Choroid plexus epithelial cell (primary cell): ENCODE measurements at places on chromosomes 4 and X.

GRCh38 chr4:184400375-184400870, 73.9 kb downstream of the IRF2 start:
- DNase-seq: peak; percentile 98

- DNase-seq: no peak
Observed at GRCh38 chrX:43267652-43268051, 388.4 kb upstream of the MAOA start.

- no peak for DNase-seq
Observed at GRCh38 chrX:65900850-65901844, 138.7 kb downstream of the VSIG4 start.

GRCh38 chrX:2351999-2352995, 148.5 kb downstream of the DHRSX start:
- DNase-seq: peak; percentile 87

GRCh38 chr4:186981161-186981560, 257.5 kb upstream of the FAT1 start:
- peak; percentile 61 for DNase-seq

DNA sequence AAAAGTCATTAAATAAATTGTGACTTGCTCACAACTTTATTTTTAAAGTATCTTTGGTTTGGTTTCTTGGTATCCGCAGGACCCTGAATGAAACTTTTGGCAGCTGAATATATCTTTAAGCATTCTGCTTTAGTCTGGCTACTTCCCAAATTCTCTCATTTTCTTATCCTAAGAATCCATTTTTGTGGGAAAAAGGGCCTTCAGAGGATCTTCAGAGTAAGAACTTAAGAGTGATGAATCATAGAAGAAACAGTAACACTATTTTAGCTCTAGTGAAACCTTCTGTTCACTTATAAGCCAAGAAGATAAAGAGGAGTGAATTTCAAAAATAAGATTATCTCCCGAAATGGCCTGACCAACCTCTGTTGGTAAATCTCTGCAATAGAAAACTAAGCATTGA, 540.6 kb upstream of the MAGEB18 start:
- DNase-seq: peak; percentile 27

DNA sequence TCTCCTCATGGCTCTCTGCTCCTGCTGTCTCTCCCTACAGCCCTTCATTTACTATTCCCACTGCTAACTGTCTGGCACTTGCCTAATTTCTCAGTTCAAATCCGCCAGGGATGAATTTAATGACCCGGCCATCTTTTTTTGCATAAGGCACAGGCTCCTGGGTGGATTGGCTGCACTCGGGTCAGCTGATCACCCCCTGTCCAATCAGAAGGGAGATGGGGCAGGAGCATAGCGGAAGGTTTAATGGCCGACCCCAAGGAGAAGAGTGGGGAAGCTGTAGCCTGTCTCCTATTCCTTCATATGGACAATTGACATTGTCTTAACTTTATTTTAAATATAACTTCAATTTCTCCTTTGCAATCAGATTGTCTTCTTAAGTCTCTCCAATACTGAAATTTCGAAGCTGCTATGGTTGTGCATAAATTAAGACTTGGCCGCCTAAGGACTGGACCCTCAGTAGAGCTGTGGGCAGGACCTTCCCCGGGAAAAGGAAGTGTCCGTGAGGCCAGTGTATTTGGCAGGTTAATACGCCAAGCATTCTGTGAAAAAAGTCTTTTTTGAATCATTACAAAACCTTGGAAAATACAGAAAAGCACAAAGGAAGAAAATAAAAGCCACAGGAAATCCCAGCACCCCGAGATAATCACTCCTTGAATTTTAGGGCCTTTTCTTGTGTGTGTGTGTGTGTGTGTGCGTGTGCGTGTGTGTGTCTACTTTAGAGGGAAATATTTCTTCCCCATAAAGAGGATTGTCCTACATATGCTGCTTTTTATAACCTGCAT, 55.5 kb downstream of the SMIM20 start:
- no peak for DNase-seq

DNA sequence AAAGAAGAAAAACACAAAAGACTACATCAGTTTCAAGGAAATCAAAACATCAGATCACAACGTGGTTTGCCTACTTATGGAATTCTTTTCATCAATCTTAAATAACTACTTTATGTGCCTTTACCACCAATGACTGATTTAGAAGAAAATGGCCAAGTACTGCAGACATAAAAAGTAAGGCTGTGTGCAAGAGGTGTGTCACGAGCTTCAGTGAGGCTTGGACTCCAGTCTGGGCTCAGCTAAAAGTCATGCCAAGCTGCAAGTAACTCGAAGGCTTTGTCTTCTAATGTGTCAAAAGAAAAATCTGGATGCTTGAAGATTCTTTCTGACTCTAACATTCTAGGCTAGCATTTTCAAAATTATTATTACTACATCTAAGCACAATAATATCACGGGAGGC, 17.0 kb downstream of the PRSS12 start:
- DNase-seq: no peak

- DNase-seq: no peak
Observed at GRCh38 chr4:10212400-10212799, 95.8 kb upstream of the WDR1 start.

- DNase-seq: no peak
Observed at GRCh38 chr4:132227151-132227856, 921.8 kb upstream of the PCDH10 start.

GRCh38 chr4:182144626-182145333, 98.4 kb upstream of the TENM3 start:
- no peak for DNase-seq

- peak; percentile 65 for DNase-seq
Observed at GRCh38 chr4:55345980-55346850, at the start of gene SRD5A3. TSS of gene SRD5A3 (plus strand) at chr4:55346242. CDS start at chr4:55346337, 95 bp downstream.

- DNase-seq: peak; percentile 89
Observed at GRCh38 chr4:70183168-70183939, 12.2 kb upstream of the ODAM start.

- no peak for DNase-seq
Observed at GRCh38 chr4:78480286-78480685, 71.3 kb upstream of the ANXA3 start.

DNA sequence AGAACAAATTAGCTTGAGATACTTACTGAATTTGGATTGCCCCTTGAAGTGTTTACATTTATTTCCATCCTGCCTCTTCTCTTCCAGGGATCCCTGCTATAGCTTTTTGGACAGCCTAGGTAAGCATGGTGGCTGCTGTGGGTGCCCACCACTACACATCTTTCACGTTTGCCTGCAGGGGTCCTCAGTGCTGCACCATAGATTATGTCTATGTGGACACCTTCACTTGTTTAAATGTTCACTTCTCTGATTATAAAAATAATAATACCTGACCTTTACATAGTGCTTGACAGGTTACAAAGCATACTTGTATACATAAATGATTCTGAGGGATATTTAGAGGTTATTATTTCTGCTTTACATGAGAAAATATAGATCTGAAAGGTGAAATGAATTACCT, 67.9 kb upstream of the SLC4A4 start:
- DNase-seq: peak; percentile 33

DNA sequence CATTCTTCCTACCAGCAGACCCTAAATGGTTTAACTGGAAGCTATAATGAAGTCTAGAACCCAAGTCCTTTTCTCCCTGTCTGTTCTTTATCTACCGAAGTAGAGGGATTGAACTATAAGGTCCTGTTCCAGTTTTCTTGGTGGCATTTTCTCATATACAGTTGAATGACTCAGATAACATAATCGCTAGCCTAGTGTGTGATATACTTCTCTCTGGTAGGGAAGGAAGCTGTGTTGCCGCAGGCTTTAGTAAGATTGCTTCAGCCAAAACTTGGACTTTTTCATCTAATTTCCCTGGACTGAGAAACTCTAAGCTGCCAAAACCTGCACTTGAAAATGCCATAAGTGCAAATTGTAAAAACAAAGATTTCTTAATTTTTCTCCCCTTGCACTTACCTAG, 123.4 kb downstream of the NWD2 start:
- no peak for DNase-seq

DNA sequence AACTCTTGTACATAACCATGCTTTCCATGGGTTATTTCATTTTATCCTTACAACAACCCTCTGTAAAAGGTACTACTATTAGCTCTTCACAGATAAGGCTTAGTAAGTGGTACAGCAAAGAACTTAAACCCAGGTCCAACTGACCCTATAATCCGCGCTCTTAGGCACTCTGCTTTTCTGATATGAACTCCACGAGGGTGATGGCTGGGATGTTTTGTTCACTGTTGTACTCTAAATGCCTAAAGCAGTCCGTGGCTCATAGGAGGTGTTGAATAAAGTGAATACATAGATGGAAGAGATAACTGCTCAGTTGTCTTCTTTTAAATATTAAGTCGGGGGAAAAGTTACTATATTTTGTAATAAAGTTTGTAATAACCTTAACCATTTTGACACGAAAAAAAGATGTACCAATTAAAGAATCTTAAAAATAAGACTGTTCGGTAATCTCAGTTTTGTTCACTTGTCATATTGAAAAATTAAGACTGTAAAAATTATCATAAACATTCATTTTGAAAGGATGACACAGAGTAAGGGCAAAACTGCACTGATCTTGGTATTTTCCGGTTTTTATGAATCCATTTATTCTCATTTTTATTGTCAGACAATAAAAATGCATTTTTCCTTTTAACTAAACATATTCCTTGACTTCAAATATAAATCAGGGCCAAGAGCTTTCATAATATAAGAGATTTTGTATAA, 166.5 kb downstream of the FBXW7 start:
- DNase-seq: no peak

DNA sequence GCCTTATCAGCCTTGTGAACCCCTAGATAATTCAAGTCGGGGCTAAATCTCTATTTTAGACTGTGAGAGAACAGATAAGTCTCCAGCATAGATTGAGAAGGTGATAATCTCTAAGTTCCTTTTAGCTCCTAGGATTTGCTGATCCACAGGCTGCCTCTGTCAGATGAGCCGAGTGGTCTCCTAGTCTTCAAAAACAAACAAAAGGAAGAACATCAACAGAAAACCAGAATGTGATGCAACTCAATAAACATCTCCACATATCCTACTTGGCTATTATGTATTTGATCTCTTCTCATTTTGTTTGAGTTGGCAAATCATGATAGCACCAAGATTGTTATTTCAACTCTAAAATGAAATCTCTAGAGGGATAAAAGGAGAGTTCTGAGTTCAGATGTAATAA, 88.4 kb upstream of the SLC7A11 start:
- DNase-seq: peak; percentile 63

- DNase-seq: peak; percentile 41
Observed at GRCh38 chrX:25650216-25650820, 487.8 kb upstream of the MAGEB18 start.

DNA sequence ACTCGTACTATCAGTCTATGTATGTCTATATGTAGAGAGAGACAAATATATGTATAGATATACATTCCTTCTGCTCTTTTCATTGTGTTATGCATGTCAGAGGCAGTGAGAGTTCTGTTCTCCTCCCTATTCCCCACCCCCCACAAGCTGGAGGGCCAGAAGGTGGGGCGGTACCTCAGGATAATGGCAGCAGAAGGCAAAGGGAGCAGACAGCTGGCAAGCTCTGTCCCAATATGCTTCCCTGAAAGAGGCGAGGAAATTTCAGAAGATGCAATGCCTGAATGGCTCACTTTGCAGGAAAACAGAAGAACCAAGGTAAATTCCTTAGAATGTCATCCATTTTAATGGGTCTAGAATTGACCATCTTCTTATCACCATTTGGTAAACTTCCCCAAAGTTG, 114.4 kb downstream of the NAA11 start:
- DNase-seq: no peak

DNA sequence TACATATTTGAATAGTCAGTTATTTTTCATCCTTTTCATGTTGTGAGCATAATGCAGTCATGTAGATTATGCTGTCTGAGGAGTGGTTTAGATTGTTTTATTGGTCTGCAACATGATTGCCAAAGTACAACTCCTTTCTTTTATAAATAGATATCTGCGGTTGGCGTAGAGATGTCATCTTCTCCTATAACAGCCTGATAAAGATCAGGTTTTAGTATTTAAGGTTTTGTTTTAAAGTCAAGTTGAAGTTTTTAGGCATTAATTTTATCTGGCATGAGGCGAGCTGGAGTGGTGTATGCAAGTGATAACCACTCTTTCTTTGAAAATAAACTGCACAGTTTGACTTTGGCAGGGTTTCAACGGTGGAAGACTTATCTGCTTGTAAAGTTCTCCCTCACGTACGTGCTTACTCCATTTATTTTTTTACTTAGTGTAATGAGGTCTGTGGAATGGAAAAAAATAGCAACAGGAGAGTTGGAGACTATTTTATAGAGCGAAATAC, 126.3 kb downstream of the FBXO8 start:
- peak; percentile 65 for DNase-seq

DNA sequence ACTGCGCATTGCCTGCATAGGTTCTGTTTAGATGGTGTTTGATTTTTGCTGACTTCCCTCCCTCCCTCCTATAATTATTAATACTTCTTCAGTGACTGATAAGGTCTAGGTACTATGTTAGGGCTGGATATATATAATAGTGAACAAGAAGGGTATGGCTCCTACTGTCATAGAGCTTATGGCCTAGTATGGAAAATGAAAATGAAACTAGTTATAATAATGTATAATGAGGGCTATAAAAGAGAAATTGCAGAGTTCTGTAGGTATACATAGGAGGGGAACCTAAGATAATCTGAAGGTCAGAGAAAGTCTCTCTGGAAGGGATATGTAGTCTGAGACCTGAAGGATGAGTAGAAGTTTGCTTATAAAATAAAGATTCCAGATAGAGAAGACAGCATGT, 102.1 kb downstream of the DCK start:
- no peak for DNase-seq

DNA sequence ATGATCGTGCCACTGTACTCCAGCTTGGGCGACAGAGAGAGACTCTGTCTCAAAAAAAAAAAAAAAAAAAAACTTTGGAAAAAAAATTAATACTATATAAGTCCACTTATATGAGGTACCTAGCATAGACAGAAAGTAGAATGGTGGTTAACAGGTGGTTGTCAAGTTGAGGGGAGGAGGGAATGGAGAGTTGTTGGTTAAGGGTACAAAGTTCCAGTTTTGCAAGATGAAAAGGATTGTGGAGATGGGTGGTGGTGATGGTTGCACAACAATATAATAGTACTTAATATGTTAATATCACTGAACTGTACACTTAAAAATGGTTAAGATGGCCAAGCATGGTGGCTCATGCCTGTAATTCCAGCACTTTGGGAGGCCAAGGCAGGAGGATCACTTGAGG, 4.1 kb upstream of the IL9R start:
- DNase-seq: no peak

DNA sequence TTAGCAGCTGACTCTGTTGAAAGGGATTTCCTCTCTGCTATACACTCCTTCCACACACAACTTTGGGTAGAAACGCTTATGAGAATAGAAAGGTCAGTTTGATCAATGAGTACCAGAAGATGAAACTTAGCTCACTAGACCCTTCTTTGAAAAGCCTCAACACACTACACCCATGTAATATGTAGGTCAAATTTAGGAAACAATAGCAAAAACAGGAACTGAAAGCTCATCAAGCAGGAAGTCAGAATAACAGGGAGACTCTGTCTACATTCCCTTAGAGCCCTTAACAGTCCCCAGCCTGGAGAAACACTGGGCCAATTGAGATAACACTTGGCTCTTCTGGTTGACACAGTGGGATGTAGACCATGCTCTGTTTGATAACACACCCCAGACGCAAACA, 30.7 kb downstream of the SRPX2 start:
- no peak for DNase-seq

GRCh38 chr4:174929346-174929745, 11.2 kb downstream of the ADAM29 start:
- no peak for DNase-seq

GRCh38 chrX:38249965-38250364, 29.3 kb upstream of the SRPX start:
- peak; percentile 49 for DNase-seq

GRCh38 chrX:145818186-145819113, 821 bp downstream of the SLITRK2 start:
- DNase-seq: no peak

- DNase-seq: no peak
Observed at GRCh38 chrX:134933911-134934310, 56.9 kb upstream of the SMIM10 start.
